SW 1271 (cell line): ENCODE measurements at places on chromosomes 11 and 22.

DNA sequence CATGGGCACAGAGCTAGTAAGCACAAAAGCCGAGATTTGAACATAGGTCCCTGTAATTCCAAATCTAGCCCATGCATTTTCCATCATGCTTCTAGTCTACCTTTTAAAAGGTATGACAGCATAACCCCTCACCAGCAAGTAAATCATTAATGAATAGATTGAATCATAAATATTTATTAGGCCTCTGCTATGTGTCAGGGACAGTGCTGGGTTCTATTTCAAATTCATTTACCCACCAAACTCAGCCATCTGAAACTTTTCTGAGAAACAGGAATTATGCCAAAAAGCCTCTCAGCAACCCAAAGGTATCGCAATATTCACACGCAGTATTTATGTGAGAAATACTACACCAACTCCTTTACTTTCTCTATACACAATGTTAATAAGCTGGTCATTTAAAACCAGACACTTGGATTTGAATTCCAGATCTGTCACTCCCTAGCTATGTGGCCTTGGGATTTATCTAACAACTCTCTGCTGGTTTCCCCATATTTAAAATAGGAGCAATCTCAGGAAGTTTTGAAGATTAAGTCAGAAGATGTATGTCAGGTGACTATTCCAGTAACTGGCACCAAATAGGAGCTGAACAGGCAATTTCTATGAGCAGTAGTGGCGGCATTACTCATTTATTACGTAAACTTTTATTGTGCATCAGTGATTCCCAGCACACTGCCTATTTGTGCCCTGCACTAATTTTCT is 191.4 kb downstream of the TENM4 start:
- no peak for DNase-seq

DNA sequence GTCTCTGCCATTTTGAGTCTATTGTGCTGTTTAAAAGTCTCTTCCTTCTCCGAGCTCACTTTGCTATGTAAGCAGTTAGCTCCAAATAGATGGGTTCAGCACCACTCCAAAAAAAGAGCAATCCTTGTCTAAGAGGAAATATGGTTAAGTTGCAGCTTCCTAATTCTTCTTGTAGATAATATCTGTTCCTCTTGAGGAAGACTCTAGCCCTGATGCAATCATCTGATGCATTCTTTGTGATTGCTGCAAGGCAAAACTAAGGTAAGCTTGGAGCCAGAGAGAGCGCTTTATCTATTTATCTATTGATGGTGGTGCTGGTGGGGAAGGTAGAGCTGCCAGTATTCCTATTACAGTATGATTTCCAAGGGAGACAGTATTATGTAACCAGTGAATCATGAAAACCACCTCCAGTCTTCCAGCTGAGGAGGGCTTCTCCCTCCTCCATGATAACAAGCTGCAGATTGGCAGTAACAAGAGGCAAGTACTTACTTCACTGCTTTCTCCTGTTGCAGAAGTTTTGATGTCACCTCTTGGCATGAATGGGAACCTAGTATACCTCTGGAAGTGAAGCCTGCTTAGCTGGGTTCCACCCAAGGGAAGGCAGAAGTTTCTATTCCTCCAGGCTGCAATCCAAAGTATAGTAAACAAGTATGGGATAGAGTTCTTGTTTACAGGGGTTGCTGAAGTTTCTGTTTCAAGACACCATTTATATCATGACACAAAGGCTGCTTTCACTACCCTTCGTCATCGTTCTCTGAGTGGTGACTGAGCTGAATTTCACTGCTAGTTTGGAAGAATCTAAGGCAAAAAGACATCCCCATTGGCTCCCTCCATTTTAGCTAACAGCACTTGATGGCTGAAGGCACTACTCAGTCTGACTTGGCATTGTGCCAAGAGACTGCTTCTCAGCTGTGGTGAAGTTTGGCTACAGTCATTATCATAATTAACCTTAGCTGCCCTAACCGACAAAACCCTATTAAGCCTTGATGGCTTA is 49.7 kb downstream of the FDX1 start:
- DNase-seq = no peak

DNA sequence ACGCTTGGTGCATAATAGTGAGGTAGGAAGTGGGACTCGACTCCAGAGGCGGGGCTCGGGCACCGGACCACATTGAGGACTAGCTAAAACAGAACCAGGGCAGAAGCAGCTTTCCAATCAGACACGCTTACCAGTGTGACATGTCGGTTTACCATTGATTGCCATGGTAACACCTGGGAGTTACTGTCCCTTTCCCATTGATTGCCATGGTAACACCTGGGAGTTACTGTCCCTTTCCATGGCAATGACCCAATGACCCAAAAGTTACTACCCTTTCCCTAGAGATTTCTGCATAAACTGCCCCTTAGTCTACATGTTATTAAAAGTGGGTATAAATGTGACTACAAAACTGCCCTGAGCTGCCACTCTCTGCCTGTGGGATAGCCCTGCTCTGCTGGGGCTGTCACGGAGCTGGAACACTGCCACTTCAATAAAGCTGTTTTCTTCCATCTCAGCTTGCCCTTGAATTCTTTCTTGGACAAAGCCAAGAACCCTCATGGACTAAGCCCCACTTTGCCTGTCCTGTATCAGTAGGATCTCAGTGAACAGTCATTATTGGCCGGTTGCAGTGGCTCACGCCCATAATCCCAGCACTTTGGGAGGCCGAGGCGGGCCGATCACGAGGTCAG is 77.4 kb upstream of the CRYBB3 start:
- DNase-seq = no peak

DNA sequence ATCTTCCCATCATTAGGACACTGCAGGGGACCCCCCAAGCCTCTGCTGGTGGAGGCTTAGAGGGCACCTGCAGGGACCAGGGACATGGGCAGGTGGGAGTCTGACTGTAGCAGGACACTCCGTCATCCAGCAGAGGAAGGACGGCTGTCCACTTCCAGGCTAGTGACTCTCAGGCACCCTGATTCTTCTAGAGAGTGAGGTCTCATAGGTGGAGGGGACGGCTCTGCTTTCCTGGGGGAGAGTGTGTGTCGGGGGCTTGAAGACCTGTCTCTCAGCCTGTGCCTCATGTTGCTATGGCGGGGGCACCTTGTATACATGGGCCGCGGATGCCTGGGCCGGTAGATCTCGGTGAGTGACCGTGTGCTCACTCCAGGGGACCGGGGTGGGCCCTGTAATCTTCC is 1116.6 kb downstream of the BRD1 start:
- no peak for DNase-seq

DNA sequence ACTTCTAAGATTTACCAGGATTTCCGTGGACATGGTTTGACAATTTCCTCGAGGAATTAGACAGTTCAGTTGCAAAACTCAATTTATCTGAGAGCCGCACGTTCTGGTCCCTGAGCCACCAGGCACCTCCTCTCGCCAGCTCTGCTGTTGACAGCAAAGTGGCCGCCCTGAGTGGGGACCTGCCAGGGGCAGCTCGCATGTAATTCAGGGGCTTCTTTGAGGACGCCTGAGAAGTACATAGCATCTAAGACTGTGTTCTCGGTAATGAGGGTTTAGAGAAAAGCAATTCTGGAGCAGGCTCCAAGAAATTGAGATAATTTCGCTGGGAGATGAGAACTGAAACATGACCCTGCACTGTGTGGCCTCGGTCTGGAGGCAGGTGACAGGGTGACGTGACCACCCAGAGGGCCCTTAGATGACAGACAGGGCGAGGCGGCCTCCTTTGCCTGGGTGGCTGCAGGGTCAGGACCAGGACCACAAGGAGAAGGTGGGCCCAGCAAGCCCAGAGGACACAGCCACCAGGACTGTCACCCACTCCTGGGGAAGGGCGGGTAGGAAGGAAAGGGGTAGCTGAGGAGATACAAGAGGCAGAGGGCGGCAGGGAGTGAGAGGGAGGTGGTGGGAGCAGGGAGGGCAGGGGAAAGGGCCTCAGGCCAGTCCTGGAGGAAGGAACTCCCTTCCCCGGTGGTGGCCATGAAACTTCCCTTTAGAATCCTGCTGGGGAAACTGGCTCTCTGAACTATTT is 55.0 kb downstream of the RTL6 start:
- no peak for DNase-seq

DNA sequence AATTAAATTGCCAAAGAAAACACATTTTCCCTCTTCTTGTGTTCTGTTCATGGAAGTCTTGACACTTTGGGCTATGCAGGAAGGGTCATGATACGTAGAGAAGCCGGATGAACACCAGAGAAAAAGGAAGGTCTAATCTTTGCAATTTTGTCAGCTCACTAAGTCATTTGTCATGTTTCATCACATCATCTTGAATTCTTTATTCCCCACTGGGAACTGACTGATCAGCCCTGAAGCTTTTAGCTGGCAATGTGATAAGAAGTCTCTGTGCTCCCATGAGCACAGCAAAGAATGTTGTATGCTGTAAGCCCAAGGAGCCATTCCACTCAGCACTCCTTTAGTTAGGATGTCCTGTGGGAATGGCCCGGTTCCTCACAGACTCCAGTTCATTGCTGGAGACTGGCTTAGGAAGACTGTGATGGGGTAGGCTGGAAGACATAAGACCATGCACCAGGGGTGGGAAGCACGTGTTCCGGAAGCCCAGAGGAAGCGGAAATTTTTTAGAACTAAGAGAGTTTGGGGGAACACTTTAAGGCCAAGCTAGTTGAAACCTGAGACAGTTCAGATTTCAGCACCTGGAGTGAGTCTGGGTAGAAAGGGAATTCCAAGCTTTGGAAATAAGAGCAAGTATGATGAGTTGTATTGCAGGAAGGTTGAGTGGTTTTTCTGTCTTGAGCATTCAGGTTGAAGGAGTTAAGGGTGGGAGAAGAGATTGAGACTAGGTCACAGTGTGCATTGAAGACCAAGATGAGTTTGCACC is 306.7 kb upstream of the MTNR1B start:
- DNase-seq = no peak

GRCh38 chr11:2739531-2740274 is 39.9 kb upstream of the KCNQ1OT1 start:
- no peak for DNase-seq

DNA sequence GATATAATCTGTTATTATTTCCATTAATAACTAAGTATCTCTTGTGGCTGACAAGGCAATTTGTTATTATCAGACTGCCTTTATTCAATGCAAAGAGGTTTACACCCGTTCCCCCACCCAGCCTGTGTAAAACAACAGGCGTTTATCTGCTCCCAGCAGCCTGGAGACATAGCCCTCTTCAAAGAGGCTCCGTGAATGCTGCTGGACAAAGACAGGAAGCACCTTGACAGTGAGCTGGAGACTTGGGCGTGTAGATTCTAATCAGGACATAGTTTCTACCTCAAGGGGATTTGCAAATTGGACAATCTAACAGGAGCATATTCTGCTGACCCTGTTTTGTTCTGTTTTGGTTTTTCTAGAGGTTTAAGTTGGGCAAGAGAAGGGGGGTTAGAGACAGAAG is 733.0 kb upstream of the KIRREL3 start:
- DNase-seq = no peak

- no peak for DNase-seq
These were observed 105.5 kb downstream of the FAT3 start for GRCh38 chr11:92330114-92330513.

DNA sequence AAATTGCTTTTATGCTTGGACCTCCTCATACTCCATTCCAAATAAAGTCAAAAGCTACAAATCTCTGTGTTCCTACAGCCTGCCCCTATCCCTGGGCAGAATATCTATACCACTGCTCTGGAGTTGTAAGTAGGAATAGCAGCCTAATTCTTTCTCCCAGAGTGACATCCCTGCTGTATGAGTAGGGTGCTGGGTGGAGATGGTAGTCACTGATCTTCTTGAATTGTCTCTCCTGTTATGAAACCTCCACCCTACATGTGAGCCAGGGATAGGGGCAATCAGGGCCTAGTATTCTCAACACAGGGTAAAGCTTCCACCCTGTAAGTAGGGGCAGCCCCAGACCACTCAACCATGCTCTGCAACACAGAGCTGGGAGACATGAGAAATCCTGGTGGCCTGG is 19.8 kb downstream of the GALNT18 start:
- DNase-seq = no peak

DNA sequence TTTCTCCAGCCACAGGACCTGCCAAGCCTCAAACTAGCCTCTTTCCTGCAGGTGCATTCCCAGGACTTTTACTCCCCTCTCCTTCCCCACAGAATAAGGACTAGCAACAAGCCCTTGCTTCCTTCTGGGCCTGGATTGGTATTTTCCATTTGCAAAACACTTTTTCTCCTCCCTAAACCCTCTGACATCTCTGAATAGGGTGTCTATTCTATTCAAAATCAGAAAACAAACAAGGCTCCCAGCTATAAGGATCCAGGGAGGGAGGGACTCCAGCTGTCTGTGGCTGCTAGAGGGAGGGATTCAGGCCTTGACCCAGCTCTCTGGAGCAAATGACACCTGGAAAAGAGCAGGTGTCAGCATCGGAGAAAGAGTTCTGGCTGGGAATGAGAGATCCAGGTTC is 168.5 kb upstream of the BDNF start:
- no peak for DNase-seq

DNA sequence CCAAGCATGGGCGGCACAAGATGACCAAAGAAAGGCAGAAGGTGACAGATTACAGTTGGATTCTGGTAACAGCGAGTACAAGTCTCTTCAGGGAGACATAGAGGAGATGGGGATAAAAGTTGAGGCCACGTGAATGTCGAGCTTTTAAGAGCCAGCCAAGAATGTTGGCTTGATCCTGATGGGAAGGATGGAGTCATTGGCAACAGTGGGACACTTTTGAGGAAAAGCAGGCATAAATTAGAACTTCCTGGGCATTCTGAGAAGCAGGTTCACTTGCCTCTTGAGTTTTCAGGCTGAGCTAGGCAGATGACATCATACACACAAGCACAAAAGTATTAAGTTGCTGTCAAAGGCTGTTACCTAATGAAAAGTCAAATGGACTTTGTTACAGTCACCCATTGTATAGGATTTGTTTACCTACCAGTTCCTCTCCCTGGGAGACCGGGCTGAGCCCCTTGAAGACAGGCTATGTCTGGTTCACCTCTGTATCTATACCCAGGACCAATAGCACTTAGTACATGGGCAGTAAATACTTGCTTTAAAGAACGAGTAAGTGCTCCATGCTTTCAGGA is 41.1 kb downstream of the TNRC6B start:
- no peak for DNase-seq

- no peak for DNase-seq
These were observed 5.2 kb upstream of the PLET1 start for GRCh38 chr11:112265659-112266409.

GRCh38 chr11:67795746-67796145 is 121.3 kb upstream of the ALDH3B2 start:
- DNase-seq = no peak

DNA sequence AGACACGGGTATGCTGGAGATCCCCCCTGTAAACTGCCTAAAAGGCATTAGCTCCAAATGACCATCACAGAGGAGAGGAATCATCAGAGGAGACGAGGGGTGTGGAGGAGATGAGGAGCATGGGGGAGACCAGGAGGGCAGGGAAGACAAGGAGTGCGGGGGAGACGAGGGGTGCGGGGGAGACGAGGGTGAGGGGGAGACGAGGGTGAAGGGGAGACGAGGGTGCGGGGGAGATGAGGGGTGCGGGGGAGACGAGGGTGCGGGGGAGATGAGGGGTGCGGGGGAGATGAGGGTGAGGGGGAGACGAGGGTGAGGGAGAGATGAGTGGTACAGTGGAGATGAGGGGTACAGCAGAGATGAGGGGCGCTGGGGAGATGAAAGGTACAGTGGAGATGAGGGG is 17.5 kb upstream of the GAL start:
- no peak for DNase-seq

- no peak for DNase-seq
These were observed 321.7 kb upstream of the PLET1 start for GRCh38 chr11:112582366-112582765.

- no peak for DNase-seq
These were observed 30.4 kb upstream of the TMEM86A start for GRCh38 chr11:18668131-18668530.
